ENCODE measurements at places on chromosomes 3 and 15.

GRCh38 chr3:52860424-52860768 is 25.6 kb upstream of the MUSTN1 start:
- no peak for DNase-seq

- peak; percentile 84 for DNase-seq
Observed at GRCh38 chr3:126342991-126343648, 14.1 kb downstream of the KLF15 start.

- no peak for DNase-seq
Observed at GRCh38 chr3:123320221-123320620, 118.5 kb downstream of the SEC22A start.

GRCh38 chr3:73385568-73385967 is 239.2 kb downstream of the PDZRN3 start:
- no peak for DNase-seq

- DNase-seq: no peak
Observed at GRCh38 chr15:38701149-38701548, 136.5 kb upstream of the RASGRP1 start.

DNA sequence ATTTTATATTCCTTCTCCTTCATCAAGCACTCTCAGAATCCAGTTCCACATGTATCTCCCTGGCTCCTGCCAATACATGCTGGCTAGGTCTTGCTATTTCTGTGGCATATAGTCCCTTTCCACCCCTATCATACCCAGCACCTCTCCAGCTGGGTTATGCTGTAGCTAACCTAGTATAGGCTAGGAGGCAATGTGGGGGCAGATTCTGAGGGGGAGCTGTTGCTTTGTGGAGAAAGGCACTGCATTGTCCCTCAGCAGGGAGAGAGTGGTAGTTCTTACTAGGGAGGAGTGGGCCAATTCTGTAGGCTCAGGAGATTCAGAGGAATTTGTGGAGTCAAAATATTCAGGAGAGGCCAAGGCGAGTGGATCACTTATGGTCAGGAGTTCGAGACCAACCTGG is 39.4 kb upstream of the UBL7 start:
- no peak for DNase-seq

DNA sequence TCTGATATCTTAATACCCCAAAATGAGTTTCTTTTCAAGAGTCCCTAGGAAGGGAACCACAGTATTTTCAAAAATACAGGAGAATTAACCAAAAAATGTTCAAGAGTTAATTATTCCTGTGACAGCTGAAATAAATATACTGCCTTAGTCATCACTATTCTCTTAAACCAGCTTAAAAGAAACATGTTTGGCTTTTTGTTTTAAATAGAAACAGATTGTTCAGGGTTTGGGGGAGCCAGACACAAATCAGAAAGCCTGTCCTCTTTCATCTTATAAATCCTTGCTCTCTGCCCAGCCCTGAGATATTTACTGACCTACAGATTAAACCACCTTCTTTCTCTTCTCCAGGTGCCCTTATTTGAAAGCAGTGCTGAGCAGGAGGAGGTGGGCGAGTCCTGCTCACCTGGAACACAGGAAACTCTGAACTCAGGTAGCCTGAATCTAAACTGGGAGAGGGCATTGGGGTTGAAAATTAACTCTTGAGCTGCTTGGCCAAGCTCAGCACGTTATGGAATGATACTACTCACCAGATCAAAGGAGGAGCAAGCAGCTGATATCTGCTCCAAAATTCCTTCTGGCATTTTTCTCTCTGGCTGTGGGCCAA is 84.1 kb upstream of the SPRED1 start:
- DNase-seq: no peak

DNA sequence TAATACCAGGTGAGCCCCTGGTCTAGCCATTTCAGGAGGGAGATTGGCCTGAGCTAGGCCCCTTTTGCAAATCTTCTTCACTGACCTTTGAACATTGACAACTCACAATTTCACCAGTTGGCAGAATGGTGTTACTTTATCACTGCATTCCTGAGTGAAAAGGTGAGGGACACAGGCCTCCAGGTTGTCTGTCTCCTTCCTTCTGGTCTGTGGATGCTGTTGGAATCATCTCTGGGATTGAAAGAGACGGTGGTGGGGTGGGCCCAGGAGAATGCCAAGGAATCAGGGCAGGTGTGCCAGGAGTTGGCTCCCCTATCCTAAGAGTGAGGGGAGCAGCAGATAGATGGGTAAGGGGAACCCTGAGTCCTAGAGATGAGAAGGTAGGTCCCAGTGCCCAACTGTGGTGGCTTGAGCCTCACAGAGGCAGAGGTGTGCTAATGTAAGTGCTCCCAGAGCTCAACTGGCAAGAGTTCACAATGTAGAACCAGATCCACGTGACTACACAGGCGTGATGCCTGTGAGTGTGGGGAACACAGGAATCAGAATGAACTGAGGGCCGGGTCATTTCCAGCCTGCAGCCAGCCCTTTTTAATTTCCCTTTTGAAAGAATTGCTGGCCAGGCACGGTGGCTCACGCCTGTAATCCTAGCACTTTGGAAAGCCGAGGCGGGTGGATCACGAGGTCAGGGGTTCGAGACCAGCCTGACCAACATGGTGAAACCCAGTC is 11.2 kb downstream of the C3orf62 start:
- DNase-seq: no peak

DNA sequence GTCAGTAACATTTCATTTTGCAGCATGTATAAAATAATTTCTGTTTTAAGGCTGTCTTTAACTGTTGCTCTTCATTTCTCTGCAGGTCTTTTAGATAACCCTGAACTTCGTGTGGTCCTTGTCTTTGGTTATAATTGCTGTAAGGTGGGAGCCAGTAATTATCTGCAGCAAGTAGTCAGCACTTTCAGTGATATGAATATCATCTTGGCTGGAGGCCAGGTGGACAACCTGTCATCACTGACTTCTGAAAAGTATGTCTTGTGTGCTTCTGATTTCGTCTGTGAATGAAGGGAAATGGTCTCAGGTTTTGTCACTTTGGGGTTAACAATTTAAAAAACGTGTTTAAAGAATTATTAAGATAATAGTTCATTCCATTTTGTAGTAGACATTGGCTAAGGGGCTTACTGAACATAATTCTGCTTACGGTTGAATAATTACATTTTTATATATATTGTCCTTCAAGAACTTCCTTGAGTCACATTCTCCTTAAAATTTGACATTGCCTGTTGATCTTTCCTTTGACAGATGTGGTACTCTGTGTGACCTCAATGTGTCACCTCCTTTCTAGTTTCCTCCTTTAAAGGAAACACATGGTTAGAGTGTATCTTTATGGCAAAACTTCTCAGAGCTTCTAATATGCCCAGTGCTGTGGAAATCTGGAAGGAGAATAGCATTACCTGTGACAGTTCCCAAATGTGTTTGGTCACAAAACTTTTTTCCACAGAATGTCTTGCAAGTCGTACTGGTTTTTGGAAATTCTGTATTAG is 26.3 kb downstream of the FBXO22 start:
- no peak for DNase-seq

DNA sequence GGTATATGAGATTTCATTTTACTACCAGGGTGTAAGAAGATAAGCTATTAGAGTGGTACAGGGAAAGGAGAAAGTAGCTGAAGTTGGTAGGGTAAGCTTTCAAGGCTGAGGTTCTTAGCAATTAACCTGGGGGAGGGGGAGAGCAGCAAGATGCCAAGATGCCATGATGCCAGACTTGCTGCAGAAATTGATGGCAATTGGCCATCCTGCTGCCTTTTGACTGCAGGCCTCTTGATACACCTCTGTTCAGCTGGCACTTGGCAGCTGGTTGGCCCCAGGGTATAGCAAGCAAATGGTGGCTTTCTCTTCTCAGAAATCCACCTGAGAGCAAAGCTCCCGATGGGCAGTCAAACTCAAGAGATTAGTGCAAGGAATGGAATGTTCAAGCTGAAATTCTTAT is 21.4 kb upstream of the DPH6 start:
- no peak for DNase-seq

GRCh38 chr3:111863942-111864694 is 5.1 kb downstream of the PHLDB2 start:
- no peak for DNase-seq

DNA sequence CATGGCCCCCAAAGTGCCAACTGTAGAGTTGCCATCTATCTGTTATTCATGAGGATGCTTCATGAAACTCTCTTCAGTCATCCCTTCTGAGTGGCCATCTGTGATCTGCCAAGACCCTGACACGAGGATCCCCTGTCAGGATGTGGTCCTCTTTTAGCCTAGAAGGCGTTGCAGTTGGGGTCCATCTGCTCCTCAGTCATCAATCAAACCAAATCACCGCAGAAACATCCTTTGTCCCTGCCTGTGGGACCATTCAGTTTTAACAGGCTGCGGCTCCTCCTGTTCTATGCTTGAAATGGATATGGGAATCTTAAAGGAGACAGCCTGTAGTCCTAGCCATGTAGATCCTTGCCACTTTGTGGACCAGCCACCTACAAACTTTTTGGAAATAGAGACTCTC is 5.9 kb upstream of the RPS27L start:
- DNase-seq: no peak

GRCh38 chr15:42921342-42921731 is 759 bp upstream of the TTBK2 start:
- no peak for DNase-seq

- no peak for DNase-seq
Observed at GRCh38 chr3:98199020-98199419, 32.5 kb downstream of the OR5H15 start.

GRCh38 chr3:99330924-99331532 is 307.4 kb upstream of the COL8A1 start:
- no peak for DNase-seq

All from inflammatory macrophage treated with lipopolysaccharide for 1 hour (primary cell).